Gastroesophageal sphincter (tissue), 4 donors: ENCODE measurements at places on chromosomes 13 and 19. TPM values are rescaled to one million over a fixed set of nuclear protein-coding genes. Genes with fewer than 3 reads are reported as not detected.

The SERP2 gene
- total RNA-seq = 8.4 TPM

The HS6ST3 gene
- 3.7 TPM for total RNA-seq

The AKT2 gene
- 76.0 TPM for total RNA-seq

The ZSWIM4 gene
- 4.2 TPM for total RNA-seq
